CD4-positive, alpha-beta T cell treated with Interleukin-12 subunit alpha and Interleukin-12 subunit beta, for 1 hour (primary cell): ENCODE measurements at places on chromosomes 4 and X.
A peak's percentile ranks its signal among the peaks of the same experiment; 100 is the strongest.

GRCh38 chr4:27836523-27836922 is 975.9 kb downstream of the STIM2 start:
- DNase-seq = no peak

- DNase-seq = no peak
Measured at GRCh38 chr4:34193451-34194154, 2050.7 kb downstream of the ARAP2 start.

DNA sequence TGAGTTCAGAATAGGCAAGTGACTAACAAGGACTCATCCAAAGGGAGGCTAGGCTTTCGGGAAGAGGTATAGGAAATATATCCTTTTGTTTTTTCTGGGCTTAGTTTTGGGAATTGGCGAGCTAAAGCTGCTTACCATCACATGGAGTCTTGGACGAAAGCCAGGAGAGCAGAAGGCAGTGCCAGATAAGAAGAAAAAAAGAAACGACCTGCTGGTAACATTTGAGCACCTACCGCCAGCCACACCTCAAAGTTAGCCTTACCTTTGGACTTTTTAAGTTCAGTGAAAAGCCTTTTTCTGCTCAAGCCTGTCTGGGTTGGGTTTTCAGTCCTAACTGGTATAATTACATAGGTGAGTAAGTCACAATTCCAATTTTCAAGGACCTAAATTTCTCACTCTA is 85.1 kb upstream of the LCORL start:
- no peak for DNase-seq

GRCh38 chr4:76250962-76251361 is 559 bp upstream of the FAM47E start:
- no peak for DNase-seq

GRCh38 chrX:70166601-70167590 is 10.4 kb upstream of the DGAT2L6 start:
- no peak for DNase-seq

DNA sequence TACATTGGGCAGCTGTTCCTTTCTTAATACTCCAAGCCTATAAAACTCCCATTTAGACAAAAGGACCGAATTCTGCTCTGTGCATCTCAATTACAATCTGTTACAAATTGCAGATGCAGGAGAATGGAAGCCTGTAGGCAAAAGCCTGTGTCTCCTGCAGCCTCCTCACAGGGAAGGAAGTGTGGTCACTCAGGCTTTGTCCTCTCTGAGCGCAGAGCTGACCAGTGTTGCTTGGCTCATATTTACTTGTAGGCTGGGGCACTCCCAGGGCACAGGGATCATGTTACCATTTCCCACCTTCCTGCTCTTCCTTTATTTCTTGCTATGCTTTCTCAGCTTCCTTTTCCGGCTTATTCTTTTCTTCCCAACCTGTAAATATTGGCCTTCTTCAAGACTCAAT is 15.7 kb downstream of the SUPT20HL2 start:
- DNase-seq = no peak

- DNase-seq = no peak
Measured at GRCh38 chrX:54492340-54492739, 3.7 kb downstream of the FGD1 start.

GRCh38 chrX:71525316-71525715 is 7.6 kb upstream of the OGT start:
- DNase-seq = no peak

DNA sequence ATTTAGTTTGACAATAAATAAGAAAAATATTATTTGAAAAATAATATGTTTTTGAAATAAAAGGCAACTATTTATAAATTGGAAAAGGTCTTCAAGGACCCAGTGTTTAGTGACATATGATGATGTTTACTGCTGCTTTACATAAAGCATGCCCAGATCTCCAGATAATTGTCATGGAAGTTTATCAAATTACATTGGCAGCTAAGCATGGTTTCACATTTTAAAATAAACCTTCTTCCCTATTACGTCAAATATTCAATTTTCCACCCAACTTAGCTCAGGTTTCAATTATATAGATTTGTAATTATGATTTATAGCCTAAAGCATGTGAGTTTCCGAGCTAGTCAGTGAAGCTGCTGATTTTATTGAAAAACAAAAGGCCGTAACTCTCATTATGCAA is 417.2 kb downstream of the CFAP47 start:
- DNase-seq = no peak

DNA sequence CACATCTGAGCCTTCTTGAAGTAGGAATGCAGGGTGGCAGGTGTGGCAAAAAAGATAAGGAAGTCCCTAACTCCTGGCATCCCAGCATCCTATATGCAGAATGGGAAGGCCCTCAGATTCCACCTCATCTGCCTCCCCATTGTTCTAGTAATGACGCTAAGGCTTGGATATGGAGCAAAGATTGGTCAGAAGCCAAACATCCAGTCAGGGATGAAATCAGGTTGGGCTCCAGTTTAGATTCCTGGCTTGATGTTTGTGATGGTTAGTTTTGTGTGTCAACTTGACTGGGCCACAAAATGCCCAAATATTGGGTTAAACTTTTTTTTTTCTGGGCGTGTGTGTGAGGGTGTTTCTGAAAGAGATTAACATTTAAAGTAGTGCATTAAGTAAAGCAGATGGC is 39.6 kb upstream of the MAGEA4 start:
- no peak for DNase-seq

DNA sequence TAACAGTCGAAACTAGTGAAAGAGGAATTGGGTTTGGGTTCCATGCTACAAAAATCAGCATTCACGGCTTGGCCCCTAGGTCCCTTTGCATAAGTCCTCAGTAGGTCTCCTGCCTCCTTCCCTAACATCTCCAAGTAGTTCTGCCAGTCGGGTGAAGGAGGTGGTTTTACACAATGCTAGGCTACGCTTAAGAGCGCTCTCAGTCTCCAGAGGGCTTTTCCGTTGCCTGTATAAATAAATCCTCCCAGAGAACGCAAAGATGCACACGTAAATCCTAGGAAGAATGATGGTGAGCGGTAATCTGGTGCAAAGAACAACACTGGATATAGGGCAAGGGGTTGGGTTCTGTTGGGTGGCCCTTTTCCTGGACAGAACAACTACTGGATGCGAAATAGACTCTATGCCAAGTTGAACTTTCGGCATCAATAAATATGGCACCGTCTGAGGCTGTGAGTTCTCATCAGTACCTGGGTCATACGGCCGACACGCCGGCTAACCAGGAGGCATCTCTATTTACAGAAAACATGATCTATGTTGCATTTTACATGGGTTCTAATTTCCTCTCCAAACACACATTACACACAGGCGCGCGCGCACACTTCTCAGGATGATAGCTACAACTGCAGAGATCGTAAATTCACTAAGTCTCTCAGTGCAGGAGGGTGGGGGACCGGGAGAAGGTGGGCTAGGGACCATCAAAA is 1.3 kb downstream of the CAMK2D start:
- peak; percentile 34 for DNase-seq

DNA sequence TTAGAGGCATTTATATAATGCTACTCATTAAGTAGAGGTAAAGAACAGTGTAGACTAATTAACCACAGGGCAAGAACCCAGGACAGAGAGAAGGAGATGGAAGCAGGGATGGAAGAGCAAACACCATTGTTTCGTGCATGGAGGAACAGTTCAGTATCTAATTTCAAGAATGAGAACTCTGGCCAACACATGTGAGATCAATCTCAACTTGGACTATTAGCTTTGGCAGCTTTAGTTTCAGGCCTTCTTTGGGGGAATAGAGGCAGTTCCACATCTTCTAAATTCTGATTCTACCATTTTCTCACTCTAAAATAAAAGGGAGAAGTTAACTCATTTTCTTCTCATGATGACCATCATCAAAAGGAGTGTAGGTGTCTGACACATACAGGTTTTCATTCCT is 207.0 kb downstream of the LDB2 start:
- DNase-seq = no peak

- DNase-seq = no peak
Measured at GRCh38 chr4:63563288-63564014, 845.8 kb downstream of the TECRL start.

GRCh38 chrX:43225626-43226328 is 430.3 kb upstream of the MAOA start:
- no peak for DNase-seq

DNA sequence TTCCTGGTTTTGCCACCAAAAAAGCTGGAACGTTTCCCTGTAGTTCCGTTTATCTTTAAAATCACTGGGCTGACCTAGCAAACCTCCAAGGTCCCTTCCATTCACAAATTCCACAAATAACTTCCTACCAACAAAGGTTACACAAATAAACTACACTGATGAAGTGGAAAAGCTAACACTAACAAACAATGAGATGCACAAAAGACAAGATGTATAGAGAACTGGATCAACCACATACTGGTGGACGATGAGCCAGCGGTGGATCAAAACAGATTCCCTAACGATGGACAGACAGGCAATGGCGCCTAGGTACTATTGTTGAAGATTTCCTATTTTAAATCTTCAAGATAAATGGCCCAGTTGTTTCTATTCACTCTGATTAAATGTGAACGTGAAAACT is 15.5 kb downstream of the AFAP1 start:
- DNase-seq = no peak

GRCh38 chr4:83240379-83240875 is 44.2 kb downstream of the COQ2 start:
- DNase-seq = no peak
